SHP77 treated with DMSO at 0.1 percent for 48 hours (cell line): ENCODE measurements at places on chromosomes 3 and 15.

- DNase-seq: no peak
Observed at GRCh38 chr3:16697443-16698147, 92.4 kb upstream of the DAZL start.

DNA sequence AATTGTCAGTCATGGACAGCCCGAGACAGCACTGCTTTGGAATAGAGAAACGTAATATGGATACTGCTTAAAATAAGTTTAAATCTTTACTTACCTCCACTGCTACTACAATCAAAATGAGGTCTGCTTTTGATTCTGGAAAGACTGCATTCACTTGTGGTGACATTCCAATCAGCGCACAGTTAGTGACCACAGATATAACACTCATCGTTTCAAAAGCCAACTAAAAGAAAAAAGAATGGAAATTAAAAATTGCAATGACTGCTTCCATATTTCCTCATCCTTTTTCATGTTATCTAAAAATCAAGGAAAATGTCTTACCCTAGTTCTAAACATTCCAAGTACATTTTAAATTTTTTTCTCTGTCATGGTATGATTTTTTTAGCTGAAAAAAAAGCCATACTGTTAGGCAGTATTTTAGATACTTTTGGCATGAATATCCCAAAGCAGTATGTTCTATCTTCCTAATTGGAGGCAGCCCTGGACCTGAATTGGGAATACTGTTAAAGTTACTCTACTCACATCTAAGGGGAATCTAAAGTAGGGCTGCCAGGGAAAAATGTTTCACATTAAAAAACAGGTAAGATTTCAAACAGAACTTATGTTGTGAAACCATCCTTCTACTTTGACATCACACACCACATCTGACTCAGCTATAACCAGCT lies 72.1 kb downstream of the ANO10 start:
- DNase-seq: no peak

DNA sequence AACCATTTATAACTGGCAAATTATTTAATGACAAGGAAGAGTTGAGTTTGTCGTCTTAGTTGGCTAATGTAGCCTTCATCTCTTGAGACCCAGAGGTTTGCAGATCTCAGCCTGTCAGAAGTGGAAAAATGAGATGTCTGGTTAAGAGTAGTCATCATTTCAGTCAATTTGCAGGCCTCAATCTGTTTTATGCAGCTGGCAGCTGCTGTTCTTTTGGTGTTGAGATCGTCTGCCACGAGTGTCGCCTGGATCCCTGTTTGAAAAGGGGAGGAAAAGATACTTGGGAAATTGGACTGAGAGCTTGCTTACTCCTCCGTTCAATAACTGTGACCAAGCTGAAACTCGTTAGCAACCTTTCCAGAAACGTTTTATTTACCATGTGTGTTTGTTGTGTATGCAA lies 2.3 kb downstream of the PHLDB2 start:
- DNase-seq: peak; percentile 3

GRCh38 chr15:72231833-72232478 lies 966 bp upstream of the PKM start:
- DNase-seq: peak; percentile 80

GRCh38 chr15:84681831-84682230 lies 23.8 kb upstream of the NMB start:
- DNase-seq: no peak

DNA sequence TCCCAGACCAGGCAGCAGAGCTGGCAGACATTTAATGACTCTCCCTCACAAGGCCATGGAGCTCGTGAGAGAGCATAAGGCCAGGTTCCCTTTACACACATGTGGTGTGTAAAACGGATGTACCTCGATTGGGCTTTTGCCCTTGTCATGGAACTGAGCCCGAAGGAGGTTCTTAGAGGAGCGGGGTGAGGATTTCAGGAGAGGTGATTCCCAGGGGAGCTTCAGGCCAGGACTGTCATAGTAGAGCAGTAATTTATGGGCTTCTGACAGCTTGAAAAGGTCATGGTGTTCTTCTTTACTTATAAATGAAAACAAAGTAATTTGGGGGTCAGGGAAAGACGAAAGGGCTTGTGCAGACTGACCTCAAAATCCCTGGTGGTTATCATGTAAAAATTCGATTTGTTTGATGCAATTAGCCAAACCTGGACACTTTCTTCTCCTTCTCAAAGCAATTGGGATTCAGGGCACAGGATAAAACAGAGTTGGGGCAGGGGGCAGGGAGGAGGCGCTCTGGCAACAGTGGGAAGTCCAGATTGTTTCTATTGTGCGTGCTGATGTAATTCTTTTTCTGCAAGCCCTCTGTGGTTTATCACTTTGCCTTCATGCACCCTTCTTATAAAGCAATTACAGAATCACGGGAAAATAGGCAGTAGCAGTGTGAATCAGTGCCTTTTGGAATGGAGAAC lies 51.0 kb downstream of the CACNA1D start:
- no peak for DNase-seq

DNA sequence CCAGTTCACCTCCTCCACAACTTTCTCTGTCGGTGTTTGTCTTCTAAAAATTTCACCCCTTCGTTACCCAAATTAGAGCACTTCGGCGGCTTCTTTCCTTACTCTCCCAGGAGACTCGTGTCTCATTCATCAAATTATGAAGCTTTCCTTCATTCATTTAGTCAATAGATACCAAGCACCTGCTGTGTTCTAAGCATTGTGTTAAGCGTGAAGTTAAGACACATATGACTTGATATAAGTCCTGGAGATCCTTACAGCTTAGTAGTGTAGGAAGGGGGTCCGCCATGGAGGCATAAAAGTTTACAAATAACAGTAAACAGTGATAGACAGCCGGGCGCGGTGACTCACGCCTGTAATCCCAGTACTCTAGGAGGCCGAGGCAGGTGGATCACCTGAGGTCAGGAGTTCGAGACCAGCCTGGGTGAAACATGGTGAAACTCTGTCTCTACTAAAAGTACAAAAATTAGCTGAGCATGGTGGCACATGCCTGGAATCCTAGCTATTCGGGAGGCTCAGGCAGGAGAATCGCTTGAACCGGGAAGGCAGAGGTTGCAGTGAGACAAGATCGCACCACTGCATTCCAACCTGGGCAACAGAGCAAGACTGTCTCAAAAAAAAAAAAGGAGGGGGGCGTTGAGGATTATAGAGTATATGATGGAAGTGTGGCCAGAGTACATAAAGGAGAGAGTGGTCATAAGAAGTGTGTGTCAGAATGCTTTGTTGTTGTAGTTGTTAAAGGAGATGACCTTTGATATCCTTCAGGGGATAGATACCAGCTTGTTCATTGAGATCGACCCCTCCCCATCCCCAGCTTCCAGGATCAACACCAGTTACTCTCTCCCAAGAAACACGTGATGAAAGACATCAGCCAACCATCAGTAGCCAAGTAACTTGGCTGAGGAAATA lies 744 bp upstream of the CCDC32 start:
- peak; percentile 13 for DNase-seq

DNA sequence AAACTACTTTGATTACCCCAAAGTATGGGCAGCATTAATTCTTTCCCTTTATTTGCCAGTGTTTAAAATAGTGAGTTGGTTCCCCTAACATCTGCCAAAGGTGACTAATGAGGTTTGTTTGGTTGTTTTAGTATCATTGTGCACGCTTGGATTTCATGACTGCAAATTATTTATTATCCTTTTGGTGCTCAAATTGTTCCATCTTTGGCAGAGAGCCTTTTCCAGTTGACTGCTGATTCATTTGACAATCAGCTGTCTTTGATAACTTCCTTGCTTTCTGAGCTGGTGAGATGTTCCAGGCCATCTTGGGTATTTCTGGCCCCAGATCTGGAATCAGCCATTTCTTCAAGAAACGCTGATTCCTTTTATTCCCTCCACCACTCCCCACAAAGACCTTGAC lies 8.9 kb downstream of the DLEC1 start:
- DNase-seq: no peak

- DNase-seq: peak; percentile 91
Observed at GRCh38 chr15:69468241-69469121, 15.9 kb downstream of the RPLP1 start.

DNA sequence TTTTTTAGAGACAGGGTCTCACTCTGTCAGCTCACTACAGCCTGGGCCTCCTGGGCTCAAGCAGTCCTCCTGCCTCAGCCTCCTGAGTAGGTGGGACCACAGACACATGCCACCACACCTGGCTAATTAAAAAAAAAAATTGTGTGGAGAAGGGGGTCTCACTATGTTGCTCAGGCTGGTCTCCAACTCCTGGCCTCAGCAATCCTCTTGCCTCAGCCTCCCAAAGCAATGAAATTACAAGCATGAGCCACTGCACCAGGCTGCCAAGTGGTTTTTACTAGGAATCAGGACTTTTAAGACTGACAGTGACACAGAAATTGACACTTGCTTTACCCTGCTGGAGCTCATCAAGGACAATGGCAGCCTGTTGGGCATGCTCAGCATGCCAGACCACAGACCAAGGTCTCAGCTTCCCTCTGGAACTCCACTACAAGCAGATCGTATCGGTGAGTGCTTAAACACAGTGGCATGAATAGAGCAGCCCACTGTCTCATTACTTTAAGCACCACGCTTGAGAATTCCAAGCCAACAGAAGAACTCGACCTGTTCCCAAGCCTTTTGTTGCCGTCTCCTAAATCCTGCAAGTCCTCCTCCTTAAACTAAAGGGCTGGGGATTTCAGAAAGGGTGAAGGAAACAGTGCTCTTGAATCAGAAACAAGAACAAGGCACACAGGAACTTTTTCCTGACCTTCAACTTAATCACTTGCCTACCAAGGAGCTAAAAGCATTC lies 41.4 kb downstream of the EOMES start:
- no peak for DNase-seq

- DNase-seq: no peak
Observed at GRCh38 chr3:146124126-146124801, 36.7 kb downstream of the PLOD2 start.

- no peak for DNase-seq
Observed at GRCh38 chr3:65758876-65759598, 279.7 kb downstream of the MAGI1 start.

GRCh38 chr3:43181202-43181821 lies 75.4 kb upstream of the POMGNT2 start:
- no peak for DNase-seq

DNA sequence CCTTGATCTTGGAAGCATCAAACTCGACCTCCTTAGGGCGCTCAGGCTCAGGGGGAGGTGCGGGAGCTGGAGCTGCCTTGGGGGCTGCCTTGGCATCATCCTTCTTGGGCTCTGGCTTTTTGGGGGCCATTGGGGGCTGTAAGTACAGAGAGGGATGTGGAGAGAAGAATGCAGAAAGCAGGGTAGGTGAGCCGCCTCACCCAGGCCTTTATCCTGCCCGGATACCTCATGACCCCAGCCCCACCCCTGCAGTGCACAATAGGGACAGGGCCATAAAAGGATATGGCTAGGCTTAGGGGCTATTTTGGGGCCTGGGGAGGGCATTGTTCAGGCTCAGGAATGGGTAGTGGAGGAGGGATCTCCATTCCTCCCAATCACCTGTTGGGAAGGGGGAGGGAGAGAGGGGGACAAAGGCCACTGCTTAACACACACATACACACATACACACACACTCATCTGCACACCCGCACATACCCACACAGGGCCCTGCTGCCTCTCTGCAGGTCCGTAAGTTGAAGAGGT lies at the start of gene MYL3:
Gene MYL3, minus strand, starts transcription at position 184 of the 522 bp plus-strand sequence. Its CDS starts 54 bp downstream, at position 130.
- no peak for DNase-seq

DNA sequence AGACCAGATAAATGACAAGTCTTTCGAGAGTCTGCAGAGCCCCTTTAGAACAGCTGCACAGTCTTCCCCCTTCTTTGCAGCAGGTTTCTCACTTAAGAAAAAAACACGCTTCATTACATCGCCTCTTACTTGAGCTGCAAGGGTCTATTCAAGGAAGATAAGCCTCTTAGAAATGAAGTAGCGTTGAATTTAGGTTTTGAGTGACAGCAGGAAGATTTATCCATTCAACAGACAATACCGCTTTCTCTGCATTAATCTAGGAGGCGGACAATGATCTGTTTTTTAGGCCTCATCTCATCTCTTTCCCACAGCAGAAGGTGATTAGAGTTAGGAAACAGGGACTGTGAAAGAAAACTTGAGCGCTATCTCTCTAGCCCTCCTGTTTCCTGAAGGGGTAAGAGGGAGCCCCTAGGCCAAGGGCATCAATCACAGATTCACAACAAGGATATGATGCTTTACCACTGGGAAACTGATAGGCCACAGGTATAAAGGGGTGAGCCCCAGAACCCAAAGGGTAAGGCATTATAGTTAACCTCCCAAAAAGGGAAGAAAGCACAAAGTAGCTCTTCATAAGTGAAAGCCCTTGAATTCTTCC lies 84.3 kb downstream of the MECOM start:
- no peak for DNase-seq

- no peak for DNase-seq
Observed at GRCh38 chr15:28902856-28903255, 17.1 kb downstream of the APBA2 start.

DNA sequence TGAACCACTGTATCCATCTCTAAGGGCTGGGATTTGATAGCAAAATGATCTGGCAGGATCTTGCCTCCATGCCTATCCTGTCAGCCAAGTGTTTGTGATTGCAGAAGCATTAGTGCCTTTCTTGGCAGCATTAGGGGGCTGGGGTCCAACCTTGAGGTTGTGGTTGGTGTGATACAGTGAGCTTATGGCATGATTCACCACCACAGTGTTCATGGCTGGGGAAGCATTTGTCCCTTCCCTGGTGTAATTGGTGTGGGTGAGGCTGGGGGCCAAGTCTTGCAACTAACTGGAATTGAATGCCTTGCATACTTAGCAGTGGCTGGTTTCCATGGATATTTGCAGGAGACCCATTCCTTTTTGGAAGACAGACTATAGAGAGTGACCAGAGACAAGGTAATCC lies 271.0 kb upstream of the TBL1XR1 start:
- DNase-seq: no peak

DNA sequence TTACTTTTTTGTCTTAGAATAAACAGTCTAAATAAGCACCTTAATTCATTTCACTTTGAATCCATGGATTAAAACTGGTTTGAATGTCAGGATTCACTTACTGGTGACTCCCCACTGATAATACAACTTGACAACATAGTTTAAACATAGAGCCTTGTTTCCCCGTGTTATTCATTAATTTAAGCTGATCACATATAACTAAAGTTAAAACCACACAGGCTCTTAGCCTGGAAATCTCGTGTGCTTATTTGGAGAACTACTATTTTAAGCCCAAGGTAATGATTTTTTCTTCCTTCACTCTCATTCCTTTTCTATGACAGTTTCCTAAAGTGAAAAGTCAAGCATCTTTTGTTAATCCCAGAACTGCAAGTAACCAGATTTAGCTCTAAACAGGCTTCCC lies 64.2 kb downstream of the HACD2 start:
- no peak for DNase-seq

DNA sequence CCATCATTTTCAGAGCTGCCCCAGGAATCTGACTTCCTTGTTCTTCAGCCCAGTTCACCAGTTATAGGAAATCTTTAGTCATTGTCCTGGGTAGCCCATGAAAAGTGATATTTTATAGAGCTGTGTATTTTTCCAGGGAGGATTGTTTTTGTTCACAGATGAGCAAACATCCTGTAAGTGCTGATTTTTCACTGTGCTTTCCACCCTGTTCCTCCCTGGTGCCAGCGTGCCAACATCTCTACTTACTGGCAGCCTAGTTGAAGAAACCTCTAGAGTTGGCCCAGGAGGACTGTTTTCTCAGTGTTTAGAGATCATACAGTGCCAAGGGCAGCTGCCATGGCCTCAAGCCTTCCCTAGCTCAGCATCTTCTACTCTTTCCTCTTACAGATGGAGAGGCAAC lies 41.3 kb downstream of the ST6GAL1 start:
- no peak for DNase-seq

GRCh38 chr3:174958671-174959328 lies 99.7 kb downstream of the NAALADL2 start:
- no peak for DNase-seq
